Stimulated activated CD8-positive, alpha-beta memory T cell treated with anti-CD3 and anti-CD28 coated beads, Interleukin-7, amount 100 ng/mL, for 1 hour (primary cell): ENCODE measurements at places on chromosomes 4 and X.

DNA sequence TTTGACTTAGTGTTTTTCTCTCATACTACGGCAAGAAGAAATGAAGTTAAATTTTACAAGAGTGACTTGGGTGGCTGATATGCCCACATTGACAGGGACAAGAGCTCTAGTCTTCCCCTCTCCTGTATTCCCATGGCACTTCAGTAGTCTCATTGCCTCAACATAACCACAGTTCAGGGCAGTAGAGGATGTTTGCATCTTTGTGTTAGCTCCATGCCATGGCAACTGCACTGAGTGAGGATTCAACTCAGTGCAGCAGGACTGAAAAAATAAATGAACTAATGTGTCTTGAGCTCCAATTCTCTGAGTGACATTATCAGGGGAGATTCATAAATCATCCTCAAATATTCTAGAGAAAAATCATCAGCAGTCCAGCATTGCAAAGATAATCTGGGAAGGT lies 78.8 kb downstream of the TET2 start:
- no peak for DNase-seq

DNA sequence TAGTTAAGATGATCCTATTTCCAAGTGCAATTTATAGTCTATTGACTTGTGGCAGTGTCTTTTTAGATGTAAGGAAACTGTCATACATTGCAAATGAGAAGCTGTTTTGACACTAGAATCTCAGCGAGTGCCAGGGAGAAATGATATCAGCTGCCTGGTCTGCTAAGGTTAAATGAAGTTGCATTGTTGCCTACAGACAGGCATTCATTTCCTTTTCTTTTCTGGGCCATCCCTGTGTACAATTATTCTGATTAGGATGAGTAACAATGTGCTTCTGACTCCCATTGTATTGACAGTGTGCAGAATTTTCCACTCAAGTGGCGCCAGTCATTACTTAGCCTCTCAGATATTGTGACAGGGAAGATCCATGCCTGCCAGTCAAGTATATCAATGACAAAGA lies 231.2 kb downstream of the GPAT3 start:
- no peak for DNase-seq

GRCh38 chr4:3652586-3652985 lies 113.6 kb upstream of the ADRA2C start:
- no peak for DNase-seq

GRCh38 chrX:154379569-154379951 lies 465 bp downstream of the EMD start:
- DNase-seq, result no peak

- no peak for DNase-seq
Observed at GRCh38 chr4:100879471-100879870, 361.6 kb upstream of the EMCN start.

GRCh38 chrX:7711167-7711566 lies 131.8 kb upstream of the VCX start:
- DNase-seq, result no peak

DNA sequence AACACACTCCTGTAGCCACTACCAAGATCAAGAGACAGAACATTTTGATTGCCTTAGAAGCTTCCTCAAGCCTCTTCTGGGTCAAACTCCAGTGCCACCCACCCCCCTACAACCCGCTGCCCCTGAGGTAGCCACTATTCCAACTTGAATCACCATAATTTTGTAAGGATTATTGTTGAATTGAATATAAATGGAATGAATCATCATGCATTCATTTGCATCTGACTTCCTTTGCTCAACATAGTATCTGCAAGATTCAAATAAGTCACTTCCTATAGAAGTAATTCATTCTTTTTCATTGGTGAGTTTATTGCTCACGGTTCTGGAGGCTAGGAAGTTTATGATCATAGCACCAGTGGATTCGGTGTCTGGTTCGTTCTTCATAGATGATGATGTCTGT lies 364.2 kb downstream of the SLITRK2 start:
- no peak for DNase-seq

DNA sequence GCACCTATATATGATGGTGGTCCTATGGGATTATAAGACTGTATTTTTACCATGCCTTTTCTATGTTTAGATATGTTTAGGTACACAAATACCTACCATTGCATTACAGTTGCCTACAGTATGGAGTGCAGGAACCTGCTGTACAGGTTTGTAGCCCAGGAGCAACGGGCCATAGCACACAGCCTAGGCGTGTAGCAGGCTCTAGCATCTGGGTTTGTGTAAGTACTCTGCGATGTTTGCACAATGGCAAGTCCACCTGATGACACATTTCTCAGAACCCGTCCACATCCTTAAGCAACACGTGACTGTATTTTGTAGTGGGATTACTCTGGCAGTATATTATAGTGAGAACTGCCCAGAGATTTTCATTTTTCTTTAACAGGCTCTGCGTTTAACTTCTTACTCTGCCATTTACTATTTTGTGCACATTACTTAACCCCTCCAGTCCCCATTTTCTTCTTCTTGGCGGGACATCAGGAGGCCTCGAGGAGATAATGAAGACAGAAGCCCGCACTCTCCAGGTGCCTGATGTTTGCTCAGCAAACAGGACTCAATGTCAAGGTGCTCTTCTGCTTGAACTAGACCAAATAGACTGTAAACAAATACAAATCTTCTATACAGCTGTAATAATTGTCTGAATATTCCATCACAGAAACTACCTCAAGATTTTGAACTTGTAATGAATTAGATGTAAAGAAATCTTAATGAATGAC lies 102.0 kb upstream of the PDLIM3 start:
- no peak for DNase-seq

DNA sequence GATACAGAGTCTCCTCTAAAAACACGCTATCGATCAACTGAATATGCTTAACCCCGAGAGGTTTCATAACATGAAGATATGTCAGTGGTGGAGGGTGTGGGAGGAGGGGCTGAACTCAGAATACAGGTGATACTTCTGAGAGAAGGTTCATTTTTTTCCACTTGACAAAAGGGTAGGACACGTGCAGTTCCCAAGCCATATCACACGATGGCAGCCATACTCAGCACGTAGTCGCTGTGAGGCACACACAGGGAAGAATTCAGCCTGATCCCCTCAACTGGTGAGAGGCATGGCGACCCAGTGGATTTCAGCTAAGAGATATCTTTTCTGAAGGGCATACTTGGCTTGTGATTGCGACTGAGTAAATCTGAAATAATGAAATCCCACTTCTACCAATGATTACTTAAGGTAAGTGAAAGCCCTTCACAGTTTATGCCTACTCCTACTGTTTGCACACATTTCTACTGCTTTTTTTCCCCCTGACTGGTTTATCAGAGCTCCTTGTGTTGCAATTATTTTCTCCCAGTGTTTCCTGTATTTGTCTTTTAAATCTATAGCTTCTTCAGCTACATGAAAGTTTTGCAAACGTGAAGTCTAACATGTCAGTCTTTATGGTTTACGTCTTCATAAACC lies 133.1 kb downstream of the CORIN start:
- no peak for DNase-seq

- no peak for DNase-seq
Observed at GRCh38 chrX:431056-431455, 44.3 kb upstream of the PPP2R3B start.

DNA sequence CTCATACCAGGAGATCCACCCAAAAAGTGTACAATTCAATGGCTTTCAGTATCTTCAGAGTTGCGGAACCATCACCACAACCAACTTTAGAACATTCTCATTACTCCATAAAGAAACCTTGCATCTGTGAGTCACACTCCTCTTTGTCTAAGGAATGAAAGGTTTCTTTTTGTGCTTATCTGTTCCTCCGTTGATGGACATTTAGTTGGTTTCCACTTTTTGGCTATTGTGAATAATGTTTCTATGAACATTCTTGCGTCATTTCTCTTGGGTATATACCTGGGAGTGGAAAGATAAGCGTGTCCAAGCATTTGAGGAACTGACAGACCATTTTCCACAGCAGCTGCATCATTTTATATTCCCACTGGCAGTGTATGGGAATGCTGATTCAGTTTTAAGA lies 10.6 kb downstream of the FAM184B start:
- no peak for DNase-seq

- DNase-seq, result no peak
Observed at GRCh38 chr4:138460477-138461414, 218.6 kb upstream of the SLC7A11 start.

GRCh38 chrX:148923631-148924030 lies 423.2 kb downstream of the AFF2 start:
- DNase-seq, result no peak

DNA sequence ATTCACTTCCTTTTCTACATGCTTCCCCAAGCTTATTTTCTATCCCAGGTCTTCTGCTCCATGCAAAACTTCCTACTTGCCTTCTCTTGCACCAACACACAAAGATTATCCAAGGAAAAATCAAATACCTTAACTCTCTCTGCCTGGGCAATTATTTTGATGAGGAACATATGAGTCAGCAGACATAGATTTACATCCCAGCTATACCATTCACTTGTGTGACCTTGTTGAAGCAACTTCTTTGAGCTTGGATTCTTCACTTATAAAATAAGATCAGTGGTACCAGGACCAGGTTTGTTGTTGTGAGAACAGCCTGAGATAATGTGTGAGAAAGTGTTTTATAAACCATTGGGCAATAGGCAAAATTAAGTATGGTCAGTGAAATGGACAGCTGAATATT lies 39.1 kb upstream of the TMEM192 start:
- DNase-seq, result no peak

- DNase-seq, result no peak
Observed at GRCh38 chr4:100988876-100989275, 358.4 kb downstream of the PPP3CA start.

GRCh38 chr4:140497747-140498636 lies at the start of gene MGAT4D:
TSS of gene MGAT4D (minus strand) at chr4:140498293. CDS start at chr4:140498222, 71 bp downstream.
- DNase-seq, result no peak

DNA sequence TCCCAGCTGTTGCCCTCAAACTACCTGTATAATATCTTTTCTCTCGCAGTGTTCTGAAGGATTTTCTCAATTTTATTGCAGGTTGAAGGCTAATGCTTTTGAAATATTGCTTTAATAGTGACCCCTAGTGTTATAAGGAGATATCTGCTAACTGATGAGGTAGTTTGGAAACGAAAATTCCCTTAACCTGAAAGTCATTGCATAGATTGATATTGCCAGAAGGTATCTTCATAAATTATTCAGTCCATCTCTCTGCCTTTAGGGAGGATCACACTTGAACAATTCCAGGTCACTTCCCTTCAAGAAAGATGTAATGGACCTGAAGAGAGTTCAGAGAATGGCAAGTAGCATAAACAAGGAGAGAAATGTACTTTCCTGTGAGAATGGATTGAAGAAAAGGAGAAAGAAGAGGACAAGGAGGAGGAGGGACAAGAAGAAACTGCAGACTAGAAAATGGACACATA lies 44.1 kb downstream of the TIGD4 start:
- no peak for DNase-seq

GRCh38 chrX:30821116-30821515 lies 67.9 kb downstream of the TAB3 start:
- no peak for DNase-seq

- no peak for DNase-seq
Observed at GRCh38 chr4:149985981-149986380, 92.3 kb upstream of the DCLK2 start.

- no peak for DNase-seq
Observed at GRCh38 chr4:162409048-162409447, 245.2 kb upstream of the FSTL5 start.

DNA sequence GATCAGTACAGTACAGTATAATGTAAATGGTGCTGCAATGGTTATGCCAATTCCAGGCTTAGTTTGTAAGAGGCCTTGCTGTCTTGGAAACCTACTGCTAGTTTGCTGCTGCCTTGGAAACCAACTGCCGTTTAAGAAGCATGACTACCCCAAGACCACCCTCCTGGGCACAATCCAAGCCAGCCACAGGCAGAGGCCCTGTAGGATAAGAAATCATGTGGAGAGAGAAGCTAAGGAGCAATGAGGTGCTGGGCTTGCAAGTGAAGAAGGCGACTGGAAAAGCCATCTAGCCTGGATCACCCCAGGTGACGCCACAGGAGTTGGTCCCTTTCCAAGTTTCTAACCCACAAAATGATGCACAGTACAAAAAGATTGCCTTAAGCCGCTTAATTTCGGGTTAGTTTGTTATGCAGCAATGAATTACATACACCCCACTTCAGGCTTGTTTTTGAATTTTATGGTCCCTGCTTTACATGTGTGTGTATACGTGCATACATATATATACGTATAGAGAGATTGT lies 16.9 kb downstream of the ZFP42 start:
- DNase-seq, result no peak

DNA sequence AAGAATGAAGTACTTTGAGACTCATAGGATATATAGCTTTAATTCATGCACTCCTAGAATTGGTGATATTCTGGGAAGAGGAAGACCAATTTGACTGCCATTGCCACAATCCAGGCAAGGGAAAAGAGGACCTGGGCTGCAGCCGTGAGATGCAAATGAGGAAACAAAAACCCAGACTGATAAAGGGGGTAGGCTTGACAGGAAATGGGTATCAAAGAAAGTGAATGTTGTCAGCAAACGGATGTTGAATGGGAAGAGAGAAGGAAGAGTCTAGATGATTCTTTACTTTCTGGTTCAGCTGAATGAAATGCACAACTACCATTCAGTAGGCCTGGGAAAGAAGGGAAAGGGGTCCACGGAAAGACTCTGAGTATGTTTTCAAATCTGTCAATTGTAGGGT lies 17.1 kb upstream of the ARHGEF6 start:
- DNase-seq, result no peak

DNA sequence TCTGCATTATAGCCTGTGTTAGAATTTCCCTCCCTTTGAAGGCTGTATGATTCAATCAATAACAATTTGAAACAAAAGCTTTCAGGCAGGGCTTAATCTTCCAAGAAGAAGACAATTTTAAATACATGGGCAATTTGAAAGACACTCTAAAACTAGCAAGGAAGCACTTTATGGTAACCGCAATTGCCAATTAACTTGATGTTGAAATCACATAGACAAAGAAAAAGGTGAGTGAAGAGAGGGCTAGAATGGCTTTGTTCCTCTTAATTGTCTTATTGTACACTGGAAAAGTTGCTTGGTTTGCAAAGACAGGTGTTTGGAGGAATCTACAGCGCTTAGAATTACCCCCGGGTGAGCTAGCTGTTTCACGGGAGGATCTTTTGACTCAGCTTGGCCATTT lies 74.4 kb upstream of the PRKX start:
- DNase-seq, result no peak

GRCh38 chrX:9355739-9356138 lies 109.1 kb upstream of the TBL1X start:
- DNase-seq, result no peak

GRCh38 chrX:6151971-6152370 lies 76.7 kb downstream of the NLGN4X start:
- no peak for DNase-seq

DNA sequence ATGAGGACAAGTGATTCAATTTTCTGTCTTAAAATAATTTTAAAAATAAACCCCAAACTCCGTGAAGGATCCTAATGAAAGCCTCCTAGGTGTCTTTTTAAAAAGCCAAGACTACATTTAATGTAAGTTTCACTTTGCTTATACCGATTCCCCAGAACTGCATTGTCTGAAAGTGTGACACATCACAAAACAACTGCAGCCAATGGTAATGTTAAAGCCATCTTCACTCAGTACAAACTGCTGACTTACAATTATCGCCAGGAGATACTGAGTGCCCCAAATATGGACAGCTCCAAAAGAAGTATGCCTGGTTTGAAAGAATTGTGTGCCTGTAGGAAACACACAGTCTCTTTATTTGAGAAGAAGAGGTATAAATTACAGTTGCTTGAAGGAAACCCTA lies 73.7 kb upstream of the SPANXB1 start:
- DNase-seq, result no peak
